Neural progenitor cell (in vitro differentiated cells): ENCODE measurements at places on chromosomes 12 and 14.

- DNase-seq: no peak
Measured at GRCh38 chr14:65072256-65072655, 30.1 kb downstream of the MAX start.

DNA sequence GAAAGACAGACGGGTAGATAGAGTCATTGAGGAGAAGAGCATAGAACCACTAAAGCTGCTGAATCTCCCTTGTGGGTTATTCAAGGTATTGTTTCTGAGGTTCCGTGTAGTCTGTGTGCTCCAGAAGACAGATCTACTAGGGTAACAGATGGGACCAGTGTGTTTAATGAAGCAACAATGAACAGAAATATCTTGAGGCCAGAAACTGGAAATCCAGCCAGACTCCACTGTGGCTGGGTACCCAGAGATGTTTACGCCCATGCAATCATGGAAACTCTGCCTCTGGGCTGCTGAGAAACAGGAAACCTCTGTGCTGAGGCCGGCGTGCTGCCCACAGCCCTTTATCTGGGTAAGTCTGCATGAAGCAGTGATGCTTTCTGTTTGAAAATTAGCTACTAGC is 8.3 kb downstream of the PROX2 start:
- DNase-seq: no peak

DNA sequence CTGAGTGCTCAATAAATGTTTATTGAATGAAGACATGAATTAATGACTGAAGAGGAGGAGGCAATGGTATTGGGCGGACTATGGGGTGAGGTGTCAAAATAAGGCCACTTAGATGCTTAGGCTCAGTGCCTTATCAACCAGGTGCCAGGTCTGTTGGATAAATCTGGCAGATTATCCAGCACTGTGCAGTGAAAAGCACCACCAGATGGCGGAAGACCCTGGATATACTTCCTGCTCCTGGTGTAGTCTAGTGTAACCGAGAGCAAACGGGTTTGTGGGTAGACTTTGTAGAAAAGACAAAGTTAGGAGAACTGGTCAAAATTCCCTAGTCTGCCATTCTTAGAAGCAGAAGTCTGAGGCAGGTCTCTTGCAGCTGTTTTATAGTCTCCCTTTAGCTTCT is 306.3 kb downstream of the ATP23 start:
- peak; percentile 10 for DNase-seq

GRCh38 chr12:6362403-6362802 is 13.0 kb downstream of the SCNN1A start:
- no peak for DNase-seq
